HCT116 (cell line): ENCODE measurements at places on chromosomes 11 and 22.

DNA sequence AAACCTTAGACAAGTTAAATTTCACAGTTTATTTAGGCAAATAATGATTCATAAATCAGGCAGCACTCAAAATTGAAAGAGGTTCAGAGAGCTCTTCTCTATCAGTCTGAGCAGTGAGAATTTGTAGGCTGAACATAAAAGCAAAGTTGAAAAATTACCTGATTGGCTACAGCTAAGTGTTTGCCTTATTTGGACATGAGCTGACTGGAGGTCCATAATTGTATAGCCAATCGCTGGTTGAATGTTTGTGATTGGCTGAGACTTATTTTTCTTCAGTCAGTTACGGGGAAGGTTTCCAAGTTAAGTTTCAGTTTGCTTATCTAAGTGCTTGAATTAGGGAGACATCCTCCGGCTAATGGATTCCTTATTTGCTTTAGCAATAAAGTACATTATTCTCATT, 527.5 kb downstream of the CNTN5 start:
- DNase-seq = no peak

DNA sequence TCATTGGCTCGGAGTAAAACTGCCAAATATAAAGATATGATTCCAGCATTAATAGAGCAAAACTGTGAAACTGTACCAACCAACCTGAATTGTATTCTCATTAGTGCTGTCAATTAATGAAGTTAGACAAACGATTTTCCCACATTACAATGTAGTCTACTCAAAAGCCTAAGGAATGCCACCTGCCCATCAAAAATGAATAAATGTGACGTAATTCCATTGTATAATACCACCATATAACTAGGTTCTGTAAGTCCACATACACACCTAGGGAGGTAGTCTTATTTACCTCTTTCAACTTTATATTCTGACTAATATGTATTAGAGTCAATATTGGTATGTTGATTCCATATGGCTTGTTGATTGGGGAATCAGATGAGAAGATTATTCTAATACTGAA, 76.2 kb downstream of the FAM76B start:
- DNase-seq = no peak

DNA sequence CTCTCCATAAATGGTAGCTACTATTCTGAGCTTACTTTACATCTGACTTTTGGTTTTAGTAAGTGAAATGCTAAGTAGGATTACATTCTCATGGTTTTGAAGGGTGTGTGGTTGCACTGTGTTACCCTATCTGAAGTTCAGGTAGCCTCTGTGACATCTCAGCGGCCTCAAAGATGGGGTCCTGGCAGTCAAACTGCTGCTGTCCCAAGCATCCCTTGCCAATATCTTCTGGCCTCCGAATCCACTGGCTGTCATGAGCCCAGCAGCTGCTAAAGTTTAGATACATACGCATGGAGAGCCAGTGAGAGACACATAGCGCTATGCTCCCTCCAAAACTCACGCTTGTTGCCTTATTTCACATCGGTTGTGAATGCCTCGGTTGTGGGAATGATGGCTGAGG, 34.9 kb downstream of the UBASH3B start:
- no peak for DNase-seq

DNA sequence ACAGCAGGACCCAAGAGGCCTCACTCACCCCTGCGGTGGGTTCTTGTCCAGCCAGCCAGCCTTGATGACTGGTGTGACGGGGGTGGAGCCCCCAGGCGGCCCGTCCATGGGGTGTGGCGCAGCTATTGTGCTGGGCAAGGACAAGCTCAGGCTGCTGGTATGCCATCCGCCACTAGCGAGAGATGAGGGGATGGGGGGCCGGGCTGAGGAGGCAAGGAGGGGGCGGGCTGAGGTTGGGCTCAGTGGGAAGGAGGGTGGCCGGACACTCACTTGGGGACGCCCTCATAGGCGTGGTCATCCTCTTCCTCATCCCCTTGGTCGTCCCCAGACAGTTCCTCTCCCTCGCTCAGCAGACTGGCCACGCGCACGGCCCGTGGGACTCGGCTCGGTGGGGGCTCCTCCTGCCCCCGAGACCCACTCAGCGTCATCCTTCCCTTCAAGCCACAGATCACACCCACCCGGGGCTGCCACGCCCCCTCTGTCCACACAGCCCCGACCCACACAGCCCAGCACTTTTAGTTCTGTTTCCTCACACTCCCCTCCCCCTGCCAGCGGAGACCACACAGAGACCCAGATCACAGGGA, 38.0 kb upstream of the PDE2A start:
- DNase-seq = no peak

GRCh38 chr11:100785148-100785983, 98.3 kb downstream of the ARHGAP42 start:
- no peak for DNase-seq

DNA sequence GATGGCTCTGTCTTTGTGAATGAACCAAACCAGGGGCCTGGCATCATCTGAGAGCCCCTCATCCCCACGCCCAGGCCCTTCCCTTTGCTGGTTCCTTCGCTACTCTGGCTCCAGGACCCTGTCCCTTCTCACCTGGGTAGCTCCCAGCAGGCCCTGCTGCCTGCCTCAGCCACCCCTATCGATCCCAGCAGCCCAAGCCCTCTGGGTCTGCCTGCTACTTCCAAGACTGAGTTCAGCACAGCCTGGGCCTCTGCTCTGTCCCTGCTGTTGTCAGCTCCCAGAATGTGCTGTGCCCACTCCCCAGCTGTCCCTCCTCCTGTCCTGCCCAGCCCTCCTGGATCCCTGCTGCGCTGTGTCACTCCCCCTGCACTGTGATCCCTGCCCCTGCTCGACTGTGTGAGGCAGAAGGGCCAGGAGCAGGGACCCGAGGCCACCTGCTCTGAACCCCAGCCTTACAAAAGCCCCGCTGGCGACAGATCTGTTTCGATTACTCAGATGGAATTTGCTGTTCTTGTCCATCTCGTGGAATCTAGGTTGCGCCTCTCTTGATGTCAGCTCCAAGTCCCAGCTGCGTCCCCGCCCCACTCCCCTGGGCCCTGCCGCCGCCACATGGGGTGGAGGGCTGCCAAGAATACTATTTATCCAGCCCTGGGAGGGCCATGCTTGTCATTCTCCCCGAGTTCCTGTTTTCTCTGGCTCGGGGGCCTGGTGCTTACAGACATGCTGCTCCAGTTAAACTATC, 13.0 kb downstream of the MRPL21 start:
- DNase-seq = no peak

GRCh38 chr11:35943713-35944502, at the start of gene LDLRAD3:
Gene LDLRAD3, plus strand, starts transcription at chr11:35944062. Its CDS starts 37 bp downstream, at chr11:35944099.
- DNase-seq = peak; percentile 37

GRCh38 chr22:25495285-25495684, 69.2 kb upstream of the GRK3 start:
- no peak for DNase-seq

DNA sequence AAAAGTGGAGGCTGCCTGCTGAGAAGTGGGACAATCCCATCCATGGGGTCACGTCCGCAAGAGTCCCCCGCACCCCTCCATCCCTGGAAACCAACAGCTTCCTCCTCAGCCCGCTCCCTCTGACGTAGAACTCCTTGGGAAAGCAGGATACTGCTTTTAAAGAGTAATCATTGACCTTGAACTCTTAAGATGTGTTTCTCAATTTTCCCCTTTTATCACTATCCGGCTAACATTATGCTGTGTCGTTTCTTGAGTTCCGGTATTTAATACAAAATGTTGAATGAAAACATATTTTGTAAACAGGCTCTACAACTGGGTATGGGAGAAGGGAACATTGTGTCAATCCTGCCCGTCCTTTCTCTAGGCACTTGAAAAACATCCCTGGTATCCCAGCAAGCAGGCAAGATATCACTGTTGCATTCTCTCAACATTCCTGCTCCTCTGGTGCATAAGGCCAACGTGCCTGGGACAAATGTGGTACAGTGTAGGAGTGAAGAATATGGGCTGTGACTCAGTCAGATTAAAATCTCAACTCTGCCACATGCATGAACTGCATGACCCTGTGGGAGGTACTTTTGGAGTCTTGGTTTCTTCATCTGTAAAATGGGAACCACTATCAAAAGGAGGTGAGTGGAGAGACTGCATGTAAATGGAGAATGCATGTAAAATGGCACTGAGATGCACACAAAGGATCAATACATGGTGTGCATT, 52.8 kb downstream of the WT1 start:
- no peak for DNase-seq

- no peak for DNase-seq
These were observed 14.6 kb upstream of the CELSR1 start for GRCh38 chr22:46551996-46552395.

GRCh38 chr22:44368611-44369292, 56.0 kb upstream of the SHISAL1 start:
- no peak for DNase-seq

GRCh38 chr11:7512525-7513233, 1.1 kb upstream of the PPFIBP2 start:
- DNase-seq = no peak

DNA sequence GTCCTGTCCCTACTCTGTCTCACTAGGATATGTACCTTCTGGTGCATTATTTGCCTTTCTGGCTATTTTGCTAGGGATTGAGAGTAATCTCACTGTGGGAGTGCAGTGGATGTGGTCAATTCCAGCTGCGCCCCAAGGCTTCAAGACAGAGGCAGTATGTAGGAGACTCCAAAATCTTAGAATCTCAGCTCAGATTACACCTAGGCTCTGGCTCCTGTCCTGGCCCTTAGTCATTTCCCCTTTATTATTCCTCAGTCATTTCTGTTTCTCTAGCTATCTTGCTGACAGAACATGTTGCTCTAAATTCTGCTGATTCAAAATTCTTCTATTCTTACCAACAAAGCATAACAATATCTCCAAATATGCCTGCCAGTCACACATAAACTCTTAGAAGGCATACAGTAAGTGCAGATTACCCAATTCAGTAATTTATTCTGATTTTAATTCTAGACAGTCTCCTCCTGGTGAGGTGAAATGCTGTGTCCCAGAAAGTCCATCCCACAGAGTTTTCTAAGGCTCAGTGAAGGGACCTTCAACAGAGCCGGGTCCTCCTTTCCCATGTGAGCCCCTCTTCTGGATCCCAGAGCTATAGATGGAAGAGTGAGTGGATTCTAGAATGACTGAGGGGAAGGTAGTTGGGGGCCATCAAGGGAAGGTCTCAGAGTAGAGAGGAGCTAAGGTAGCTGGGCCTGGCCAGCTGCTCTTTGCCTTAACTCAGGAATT, 24.3 kb upstream of the GLYATL1 start:
- DNase-seq = no peak

DNA sequence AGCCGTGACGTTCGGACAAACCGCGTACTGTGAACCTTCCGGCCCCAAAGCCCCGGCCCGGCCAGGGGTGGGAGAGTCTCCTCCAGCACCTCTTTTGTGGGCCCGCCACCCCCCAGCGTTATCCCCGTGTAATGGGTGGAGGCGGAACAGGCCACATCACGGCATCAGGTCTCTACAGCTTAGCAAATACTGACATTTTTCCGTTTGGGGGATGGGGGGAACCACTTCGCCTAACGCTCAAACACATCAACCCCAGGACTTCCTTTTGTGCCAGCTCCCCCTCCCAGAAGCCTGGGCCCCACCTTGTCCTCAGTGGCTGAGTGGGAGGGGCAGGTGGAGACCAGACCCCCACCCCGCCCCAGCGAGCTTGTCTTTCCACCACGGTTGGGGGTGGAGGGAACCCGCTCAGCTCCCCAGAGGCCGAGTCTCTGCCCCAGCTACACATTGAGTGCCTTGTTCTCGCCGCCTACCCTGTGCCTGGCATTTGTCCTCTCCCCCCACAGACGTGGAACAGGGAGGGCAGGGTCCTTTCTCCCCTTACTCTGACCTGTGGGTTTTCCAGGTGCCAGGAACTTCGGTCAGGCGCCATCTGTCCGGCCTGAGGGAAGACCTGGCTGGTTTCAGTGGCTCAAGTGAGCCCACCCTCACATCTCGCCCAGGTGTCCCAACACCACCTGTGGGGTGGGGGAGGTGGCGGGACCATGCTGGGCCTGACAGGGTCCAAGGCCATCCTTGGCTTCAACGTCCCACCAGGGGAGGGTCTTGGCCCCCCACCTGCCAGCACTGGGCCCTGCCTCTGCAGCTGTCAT, 29.6 kb downstream of the SBF1 start:
- no peak for DNase-seq

GRCh38 chr11:71329165-71329510, 76.8 kb upstream of the SHANK2 start:
- no peak for DNase-seq

DNA sequence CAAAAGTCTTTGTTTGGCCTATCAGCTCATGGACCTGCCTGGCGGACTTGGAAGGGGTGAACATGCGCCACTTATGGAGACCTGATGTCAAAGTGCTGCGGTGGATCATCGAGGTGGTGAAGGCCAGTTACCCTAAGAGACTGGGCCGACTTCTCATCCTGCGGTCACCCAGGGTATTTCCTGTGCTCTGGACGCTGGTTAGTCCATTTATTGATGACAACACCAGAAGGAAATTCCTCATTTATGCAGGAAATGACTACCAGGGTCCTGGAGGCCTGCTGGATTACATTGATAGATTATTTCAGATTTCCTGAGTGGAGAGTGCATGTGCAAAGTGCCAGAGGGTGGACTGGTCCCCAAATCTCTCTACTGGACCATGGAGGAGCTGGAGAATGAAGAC, 17.9 kb downstream of the ALKBH3 start:
- DNase-seq = no peak

DNA sequence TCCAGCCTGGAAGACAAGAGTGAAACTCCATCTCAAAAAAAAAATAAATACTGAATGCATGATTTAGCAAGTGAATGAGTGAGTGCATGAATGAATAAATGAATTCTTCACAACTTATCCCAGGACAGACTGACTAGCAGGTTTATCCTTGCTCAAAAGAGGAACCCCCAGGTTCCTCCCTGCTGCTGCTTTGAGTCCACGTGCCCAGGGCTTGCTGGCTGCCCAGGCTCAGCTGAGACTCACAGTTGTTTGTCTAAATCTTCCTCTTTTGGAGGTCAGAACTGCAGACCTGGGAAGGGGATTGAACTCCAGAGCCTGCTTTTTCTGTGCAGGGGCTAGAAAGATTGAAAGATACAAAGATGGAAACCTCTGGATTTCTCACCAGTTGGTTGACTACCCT, 117.4 kb upstream of the TMEM45B start:
- DNase-seq = no peak

DNA sequence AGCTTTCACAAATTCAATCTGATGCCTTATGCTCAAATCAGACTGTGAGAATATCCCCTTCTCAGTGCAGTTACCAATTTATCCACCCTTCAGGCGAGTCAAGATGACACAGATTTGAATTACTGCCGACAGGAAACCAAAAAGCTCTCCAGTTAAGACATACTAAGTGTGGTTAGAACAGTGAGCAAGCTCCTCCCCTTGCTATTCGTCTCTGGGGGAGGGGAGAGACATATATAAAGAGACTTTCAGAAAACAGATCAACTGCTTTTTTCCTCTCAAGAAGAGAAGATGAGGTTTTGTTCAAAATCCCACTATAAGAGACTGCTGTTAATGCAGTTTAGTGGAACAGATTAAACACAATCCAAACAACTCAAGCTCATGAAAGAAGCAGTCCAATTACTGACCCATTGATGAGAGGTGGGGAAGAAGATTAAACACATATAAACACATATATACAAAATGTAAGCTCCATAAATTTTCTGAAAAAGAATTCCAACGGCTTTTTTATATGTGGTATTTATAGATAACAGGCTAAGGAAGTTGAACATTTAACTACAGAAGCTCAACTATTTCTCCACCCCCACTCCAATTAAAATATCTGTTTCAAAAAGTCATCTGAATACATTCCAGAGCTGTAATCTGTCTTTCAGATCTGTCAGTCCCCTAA, 102.7 kb downstream of the MRTFA start:
- no peak for DNase-seq
